ENCODE measurements at places on chromosomes 1 and 21. TPM values are rescaled to one million over a fixed set of nuclear protein-coding genes. Genes with fewer than 3 reads are reported as not detected.

GJA8 gene
- not detected for total RNA-seq

GABPB2 gene
- 5.4 TPM for total RNA-seq

GRCh38 chr1:156405670-156406069, 36.7 kb downstream of the RHBG start:
- DNase-seq: no peak

SELE gene
- total RNA-seq: not detected

GRCh38 chr1:167957710-167958109, 20.8 kb upstream of the MPC2 start:
- DNase-seq: no peak

DNA sequence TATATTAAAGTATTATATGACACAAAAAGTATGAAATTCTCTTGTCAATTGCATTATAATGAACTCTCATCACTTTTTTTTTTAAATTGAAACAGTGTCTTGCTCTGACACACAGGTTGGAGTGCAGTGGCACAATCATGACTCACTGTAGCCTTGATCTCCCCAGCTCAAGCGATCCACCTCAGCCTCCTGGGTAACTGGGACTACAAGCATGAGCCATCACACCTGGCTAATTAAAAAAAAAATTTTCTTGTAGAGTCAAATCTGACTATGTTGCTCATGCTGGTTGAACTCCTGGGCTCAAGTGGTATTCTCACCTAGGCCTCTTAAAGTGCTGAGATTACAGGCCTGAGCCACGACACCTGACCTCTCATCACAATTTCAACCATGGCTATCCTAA, 259.3 kb downstream of the S1PR1 start:
- no peak for DNase-seq

RIIAD1 gene
- 3.8 TPM for total RNA-seq

USH2A gene
- not detected for total RNA-seq

- DNase-seq: no peak
Observed at GRCh38 chr1:15288173-15288926, 41.3 kb downstream of the FHAD1 start.
